ENCODE measurements at places on chromosomes 13 and 19.

- no peak for DNase-seq
These were observed 68.6 kb downstream of the SPACA7 start for GRCh38 chr13:112444416-112445399.

DNA sequence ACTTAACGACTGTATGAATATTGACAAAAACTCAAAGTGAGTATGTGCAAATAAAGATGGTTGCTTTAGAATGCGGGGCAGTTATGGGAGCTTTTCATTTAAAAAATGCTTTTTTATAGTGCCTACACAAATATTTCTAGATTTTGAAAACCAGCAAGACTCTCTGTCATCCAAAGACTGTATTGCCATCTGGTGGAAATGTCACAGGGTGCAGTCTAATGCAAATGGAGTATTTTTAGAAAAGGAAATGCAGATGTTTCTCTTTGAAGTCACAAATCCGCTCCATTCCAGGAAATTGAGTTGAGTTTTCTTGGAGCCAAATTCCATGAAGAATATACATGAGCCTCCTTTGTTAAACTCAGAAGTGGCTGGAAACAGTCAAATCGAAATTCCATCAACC, 2.3 kb upstream of the C1QTNF9B start:
- DNase-seq = no peak

GRCh38 chr19:31962561-31962996, 382.8 kb upstream of the ZNF507 start:
- no peak for DNase-seq

DNA sequence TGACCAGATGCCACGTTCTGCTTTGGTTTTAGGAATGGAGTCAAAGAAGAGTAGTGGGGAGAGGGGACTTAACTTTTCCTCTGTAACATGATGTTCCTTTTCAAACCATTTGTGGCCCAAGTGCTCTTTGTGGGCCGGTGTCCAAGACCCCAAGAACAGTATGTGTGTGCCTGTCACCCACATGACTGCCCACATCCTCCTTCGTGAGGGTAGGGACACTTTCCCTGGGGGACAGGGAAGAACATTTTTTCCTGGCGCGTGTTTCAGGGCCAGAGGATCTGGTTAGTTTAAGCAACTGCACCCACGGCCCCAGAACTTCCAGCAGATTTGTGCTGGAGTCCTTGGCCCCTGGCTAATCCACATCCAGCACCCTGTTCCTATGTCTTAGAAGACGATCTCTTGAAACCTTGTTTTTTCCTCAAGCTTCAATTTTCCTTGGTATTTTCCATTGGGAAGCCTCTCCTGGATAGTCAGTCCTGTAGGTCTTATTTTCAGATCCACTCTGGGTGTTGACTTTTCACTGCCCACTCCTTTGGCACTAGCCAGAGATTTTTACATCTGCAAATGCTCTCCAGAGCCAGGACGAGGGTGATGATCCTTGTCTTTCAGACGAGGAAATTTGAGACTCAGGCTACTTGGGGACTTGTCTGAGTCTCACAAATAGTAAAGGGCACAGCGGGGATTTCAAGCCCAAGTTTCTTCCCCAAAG, 10.8 kb upstream of the CCDC97 start:
- no peak for DNase-seq

GRCh38 chr19:33064458-33064791, 263 bp downstream of the RHPN2 start:
- DNase-seq = no peak
